ENCODE measurements at places on chromosomes 1 and 21.

DNA sequence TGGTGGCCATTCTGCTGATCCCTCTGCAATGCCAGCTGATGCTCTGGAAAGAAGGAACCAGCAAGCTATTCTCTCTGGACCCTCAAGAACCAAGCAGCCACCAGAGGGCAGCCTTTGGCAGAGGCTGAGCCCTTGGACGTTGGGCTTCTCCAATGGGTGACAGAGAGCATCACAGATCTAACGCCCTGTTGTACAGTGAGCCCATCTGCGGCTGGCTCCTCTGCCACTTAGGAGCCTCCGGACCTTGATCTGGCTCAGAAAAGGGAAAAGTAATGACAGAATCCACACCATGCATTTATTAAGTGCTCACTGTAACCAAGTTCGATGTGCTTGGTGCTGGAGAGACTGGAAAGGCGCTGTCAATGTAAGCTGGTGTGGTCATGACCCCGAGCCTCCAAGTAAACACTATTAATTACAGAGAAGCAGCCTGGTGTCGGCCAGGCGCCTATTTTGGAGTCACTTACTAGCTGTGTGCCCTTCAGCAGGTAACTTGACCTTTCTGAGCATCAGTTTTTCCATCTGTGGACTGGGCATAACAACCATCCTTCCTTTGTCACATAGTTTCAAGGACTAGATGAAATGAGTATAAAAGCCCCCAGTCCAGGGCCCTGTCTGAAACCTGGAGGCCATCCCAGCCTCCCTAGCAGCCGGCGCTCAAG lies 34.9 kb downstream of the ECE1 start:
- DNase-seq, result peak; percentile 35

GRCh38 chr1:208103597-208104513 lies 140.3 kb downstream of the PLXNA2 start:
- no peak for DNase-seq

DNA sequence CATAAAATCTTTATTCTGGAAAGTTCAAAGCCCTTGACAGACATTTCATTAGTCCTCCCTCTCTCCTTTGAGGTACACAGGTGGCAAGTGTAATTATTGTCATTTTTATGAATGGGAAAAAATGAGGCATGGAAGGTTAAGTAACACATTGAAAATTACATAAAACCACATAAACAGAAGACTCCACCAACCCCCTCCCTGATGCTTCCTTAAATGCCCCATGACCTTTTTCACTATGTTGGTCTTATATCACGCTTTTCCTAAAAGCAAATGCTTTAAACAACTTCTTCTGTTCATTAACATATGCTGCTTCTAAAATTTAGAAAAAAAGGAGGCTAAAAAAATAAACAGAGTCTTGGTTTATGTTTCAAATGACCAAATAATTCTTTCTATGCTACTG lies 648.4 kb downstream of the PTPRC start:
- no peak for DNase-seq

DNA sequence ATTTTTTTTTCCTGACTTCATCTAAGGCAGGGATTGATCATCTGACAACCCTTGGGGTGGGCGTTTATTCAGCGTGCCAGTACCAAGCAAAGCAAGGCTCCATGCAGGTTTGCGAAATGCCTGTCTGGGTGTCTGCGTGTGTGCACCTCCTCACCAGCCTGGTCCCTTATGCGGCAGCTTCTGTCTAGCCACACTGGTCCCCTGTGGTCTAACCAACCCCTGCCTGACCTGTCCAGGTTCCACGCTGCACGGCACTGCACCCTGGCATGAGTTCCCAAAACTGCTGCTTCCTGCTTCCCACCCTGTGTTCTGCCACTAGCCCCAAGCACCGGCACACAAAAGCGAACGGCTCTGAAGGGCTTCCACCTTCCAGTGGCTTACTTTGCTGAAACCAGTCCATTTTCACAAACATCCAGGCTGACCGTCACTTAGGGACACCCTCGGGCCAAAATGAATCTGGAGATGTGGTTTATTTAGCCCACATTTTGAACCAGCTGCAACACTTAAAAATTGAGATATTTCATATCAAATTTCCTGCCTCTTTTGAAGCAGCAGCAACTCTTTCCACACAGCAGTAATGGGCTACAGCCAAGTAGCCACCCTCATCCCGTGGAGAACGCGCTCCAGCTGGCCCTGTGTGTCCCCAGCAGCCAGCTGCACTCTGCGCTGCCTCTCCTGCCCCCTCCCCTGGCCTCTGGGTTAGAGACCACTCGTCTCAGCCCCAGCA lies 55.7 kb downstream of the HLCS start:
- DNase-seq, result no peak

- no peak for DNase-seq
These were observed 110.7 kb downstream of the SLC25A24 start for GRCh38 chr1:108089477-108089876.

DNA sequence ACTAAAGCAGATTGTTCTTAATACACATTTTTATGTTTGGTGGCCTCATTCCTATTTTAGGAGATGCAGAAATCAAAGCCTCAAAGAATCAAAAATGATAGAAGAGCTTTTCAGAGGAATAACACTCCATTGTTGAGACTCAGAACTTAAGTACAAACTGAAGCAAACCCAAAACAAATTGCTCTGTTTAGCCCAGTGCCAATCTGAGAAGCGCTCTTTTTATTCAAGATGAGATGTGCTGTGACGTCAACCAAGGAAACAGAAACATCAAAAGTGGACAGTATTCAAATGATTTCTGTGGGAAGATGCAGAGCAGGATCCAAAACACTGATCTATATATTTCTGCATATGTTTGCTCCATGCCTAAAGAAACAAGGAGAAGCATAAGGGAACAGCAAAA lies 18.0 kb downstream of the COLGALT2 start:
- DNase-seq, result no peak

DNA sequence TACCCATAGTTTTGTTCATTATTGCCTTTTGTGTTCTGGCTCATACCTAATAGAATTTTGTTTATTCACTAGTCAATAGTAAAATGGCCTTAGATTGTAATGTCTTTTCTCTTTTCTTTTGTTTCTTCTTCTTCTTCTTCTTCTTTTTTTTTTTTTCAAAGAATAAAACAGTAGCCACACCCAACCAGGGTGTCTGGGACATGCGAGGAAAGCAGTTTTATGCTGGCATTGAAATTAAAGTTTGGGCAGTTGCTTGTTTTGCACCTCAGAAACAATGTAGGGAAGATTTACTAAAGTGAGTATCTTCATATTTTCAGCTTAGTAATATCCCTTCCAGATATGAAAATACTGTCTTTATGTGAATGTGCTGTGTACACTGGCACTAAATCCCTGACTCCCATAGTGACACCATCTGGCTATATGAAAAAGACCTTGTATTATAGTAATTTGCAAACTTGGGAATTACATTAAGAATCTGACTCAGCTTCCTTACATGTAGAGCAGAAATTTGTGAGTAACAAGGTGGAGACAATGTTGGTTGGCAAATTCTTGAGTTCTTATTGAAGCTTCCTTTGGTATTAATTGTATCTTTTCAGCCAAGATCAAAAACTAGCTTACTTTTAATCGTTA lies 24.6 kb downstream of the AGO4 start:
- no peak for DNase-seq

DNA sequence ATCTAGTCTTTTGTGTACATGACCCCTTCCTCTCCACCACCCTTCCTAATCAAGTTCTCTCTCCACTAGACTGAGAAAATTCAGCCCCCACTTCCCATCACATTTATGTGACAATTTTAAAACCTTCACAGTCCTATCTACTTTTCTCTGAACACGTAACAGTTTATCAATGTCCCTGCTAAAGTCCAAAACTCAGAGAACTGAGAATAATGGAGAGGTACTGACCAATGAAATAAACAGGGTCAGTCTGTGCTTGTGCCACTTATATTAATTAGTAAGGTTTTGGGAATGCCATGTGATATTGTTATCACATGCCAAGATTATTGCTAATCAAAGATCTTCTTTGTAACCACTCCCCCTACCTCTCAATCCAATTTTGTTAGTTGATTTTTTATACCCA lies 164.2 kb upstream of the KIAA0040 start:
- no peak for DNase-seq

GRCh38 chr1:182181167-182181572 lies 119.7 kb upstream of the ZNF648 start:
- DNase-seq, result no peak

GRCh38 chr1:206685334-206685768 lies 646 bp downstream of the MAPKAPK2 start:
- DNase-seq, result no peak

DNA sequence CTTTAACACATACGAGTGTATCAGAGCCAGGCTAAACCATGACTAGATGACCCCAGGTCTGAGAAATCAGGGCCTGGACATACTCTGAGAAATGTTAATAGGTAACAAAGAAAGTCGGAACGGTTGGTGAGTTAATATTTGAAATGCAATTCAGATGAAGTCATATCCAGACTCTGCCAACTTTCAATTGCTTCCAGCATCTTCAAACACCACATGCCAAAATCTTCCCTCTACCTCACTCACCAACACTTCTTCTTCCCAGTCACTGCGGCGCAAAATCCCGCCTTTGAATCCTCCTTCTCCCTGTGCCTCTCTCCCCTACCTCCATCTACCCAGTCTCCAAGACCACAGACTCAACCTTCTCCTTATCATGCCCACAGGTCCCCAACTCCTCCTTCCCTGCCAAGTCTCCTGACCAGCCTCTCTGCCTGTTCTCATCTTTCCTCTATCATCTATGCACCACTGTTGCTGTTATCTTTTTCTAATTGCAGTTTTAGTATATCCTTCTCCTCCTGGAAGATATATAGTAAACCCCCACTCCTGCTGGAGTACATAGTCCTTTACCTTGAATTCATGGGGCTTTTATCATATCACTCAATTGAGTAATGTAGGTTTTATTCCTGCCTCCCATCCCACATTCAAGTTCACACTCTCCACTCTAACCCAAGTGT lies 41.3 kb downstream of the ZBTB18 start:
- DNase-seq, result no peak

DNA sequence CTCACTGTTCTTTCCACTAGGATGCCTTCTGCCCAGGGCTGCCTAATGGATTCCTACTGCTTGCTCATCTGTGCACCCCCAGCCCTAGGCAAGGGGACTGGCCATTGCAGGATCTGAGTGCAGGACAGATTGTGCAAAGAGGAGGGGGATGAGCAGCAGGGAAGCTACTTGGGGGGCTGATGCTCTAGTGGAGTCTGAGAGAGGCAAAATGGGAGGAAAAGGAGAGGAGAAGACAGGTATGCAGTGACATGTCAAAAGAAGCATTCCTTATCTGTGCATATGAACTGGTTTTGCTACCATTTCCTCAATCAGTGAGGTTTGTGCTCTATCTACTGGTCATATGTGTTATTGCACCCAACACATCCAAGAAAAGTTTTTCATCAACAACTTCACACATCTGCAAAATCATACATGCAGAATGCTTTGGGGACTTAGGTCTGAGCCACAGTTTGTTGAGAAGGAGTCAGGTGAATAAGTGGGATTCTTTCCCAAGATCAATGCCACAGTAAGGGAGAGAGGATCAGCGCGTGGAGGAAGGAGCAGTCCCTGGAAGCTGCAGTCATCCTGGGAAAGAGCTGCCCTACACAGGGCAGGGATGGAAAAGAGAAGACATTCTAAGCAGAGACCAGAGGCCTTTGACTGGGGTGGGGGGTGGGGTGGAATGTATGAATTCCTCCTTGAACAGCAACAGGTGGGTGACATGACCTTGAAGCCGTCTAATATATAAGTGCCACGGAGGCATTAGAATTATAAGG lies 14.4 kb downstream of the SLC5A9 start:
- no peak for DNase-seq

- DNase-seq, result no peak
These were observed 23.5 kb downstream of the RNF223 start for GRCh38 chr1:1050577-1051052.

DNA sequence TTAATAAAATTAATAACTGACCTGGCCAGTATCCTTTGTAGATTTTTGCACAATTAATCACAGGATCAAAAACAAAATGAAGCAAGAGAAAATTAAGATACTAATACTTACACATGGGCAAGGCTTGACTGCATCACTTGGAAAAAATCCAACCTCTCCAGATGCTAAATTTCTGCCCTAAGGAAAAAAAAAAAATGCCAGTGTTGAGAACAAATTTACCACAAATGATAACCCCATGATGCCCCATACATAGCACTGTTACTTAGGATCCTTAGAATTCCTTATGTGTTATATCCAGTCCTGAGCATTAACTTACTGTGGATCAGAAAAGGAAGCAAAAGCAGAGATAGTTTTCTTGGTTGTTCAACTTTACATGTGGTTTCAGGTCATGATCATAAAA lies 347.5 kb downstream of the VAV3 start:
- DNase-seq, result no peak

GRCh38 chr1:223473601-223474344 lies 80.6 kb downstream of the CCDC185 start:
- DNase-seq, result no peak

- no peak for DNase-seq
These were observed 160.2 kb downstream of the DHRS3 start for GRCh38 chr1:12457771-12458170.

- no peak for DNase-seq
These were observed 2.8 kb downstream of the SKI start for GRCh38 chr1:2230781-2231531.

DNA sequence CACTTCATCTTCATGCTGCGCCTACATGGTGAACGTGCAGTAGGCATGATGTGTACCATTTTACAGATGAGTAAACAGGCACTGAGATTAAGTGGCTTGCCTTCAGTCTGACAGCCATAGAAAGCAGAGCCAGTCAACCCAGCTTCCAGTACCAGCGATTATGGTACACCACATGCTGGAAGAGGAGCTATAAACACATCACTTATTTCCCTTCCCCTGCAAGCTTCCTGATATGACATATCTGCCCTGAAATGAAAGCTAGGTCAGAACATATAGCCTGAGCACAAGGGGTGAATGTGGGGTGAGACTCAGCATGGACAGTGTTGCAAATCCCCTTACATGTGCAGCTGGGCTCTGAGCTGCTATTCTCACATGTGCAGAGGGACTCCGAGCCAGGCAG lies 33.8 kb upstream of the IL20 start:
- no peak for DNase-seq

GRCh38 chr1:6178751-6179563 lies 1.2 kb downstream of the CHD5 start:
- no peak for DNase-seq

- DNase-seq, result no peak
These were observed 78.6 kb downstream of the LAMC1 start for GRCh38 chr1:183101841-183102276.

- no peak for DNase-seq
These were observed 135.6 kb downstream of the CYYR1 start for GRCh38 chr21:26437326-26438009.

DNA sequence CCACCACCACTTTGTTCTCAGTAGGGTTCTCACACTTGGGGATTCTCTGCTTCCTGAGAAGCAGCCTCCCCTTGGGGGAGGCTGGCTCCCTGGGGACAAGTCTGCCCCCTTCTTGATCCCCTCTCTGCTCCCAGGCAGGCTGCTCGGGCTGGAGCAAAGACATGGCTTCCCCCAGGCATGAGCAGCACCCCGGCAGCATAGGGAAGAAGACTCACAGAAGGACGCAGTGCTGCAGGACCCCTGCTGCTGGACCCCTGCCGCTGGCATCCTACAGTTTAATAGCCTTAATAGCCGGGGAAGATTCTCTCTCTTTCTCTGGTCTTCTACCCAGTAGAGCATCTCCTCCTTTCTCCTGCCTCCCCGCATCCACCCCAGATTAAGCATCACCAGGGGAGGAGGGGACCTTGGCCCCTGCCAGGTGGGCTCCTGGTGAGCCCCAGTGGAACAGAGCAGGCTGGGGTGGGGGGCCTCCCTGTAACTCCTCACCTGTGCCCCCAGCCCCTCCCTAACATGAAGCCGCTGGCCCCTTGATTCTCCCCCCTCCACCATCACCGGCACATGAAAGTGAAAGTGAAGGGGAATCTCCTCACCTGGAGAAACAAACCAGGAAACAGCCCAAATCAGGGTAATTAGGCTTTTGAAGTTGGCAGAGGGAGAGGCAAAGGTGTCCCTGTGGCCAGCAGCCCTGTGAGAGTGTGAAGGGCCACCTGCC lies 2.5 kb downstream of the WNT3A start:
- DNase-seq, result no peak
